ENCODE measurements at places on chromosomes 5 and 9.
A peak's percentile ranks its signal among the peaks of the same experiment; 100 is the strongest.

- DNase-seq, result no peak
These were observed 178.5 kb upstream of the SLC24A2 start for GRCh38 chr9:19967216-19967887.

DNA sequence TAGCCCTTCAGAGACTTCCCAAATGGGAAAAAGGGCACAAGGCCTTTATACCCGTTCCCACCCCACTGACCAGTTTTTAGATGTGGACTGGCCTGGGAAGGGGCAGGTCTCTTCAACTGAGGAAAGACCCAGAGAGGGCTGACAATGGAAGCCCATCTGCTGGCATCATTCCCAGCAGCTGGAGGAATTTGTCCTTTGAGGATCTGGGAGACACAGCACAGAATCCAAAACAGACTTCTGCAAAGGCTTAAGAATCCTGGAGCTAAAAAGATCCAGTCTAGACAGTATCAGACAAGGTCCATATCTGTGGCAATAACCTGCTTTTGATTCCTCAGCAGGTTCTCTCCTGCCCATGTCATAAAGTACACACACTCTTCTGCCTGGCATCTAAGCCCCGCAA lies 329.2 kb downstream of the TMEM167A start:
- no peak for DNase-seq

DNA sequence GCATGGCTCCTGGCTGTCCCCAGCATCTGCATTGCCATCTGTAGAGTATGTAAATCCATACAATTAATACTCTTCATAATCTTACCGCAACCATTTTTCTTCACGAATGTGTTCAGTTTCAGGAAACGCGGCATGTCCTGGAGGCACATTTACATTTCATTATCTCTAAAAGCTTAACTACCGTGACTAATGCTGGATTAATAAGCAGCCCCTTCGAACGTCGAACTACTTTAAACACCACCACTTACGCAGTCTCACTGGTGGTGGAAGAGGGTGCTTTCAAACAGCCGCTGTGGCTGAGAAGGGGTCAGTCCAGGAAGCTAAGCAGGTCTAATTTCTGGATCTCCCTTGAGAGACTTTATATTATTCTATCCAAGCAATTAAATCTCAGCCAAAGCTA lies 85.6 kb downstream of the C5orf15 start:
- no peak for DNase-seq

- no peak for DNase-seq
These were observed 8.2 kb upstream of the TOR4A start for GRCh38 chr9:137269231-137269772.

DNA sequence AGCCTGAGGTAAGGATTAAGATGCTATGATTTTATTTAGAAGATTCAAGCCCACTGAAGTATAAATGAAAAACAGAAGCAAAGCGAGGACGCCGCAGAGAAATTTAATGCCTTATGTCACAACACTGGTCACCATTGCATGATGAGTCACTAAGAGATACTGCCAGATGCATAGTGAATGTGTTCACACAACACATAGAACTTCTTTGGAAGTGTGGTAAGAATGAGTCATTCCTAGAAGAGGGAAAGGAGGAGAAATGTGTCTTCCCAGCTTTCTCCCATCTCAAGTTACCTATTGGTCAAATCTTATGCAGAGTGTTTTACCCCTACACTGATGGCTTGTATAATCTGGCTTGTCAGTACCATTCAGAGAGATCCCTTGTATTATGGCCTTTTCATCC lies 465.3 kb upstream of the ARRDC3 start:
- DNase-seq, result peak; percentile 90

DNA sequence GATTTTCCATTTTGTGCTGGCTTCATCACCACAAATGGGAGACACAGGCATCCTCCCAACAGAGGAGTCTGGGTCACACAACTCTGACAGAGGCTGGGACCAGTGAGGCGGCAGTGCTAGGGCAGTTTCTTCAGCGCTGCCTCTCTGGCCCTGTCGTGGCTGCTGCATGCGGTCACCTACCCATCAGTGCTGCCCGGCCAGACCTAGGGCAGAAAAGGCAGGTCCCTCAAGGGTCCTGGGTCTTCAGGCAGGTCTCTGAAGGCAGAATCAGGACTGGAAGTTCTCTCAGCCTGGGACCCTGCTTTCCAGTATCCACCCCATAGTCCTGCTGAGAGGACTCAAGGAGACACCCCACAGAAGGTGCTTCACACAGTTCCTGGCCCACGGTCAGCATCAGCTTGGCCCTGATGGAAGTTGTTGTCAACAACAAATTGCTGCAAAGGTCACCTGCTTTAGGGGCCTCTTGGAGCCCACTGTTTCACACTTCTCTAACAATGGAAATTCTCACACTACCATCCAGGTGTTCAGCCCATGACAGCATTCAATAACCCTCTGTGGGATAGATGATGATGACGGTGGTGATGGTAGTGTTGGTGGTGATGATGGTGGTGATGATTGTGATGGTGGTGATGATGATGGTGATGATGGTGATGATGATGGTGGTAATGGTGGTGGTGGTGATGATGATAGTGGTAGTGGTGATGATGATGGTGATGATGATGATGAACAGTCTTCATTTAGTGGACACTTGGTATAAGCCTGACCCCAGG lies 146.4 kb upstream of the PPP1R26 start:
- no peak for DNase-seq

DNA sequence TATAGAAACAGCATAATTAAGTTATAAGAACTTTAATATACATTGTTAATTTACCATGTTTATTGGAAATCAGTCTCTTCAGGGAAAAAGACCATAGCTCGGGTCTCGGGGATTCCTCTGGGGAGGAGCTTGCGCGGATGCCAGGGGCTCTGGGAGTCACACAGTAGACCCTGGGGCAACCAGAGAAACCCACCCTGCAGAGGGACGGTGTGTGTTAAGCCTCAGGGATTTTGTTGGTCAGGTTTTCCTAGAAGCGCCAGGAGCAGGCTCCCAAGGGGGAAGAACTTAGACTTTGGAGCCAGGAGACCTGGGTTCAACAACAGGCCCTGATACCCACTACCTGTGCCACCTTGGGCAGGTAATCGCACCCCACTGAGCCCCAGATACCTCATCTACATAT lies 297.9 kb downstream of the MED10 start:
- no peak for DNase-seq

GRCh38 chr9:78319197-78320029 lies 22.5 kb downstream of the PSAT1 start:
- DNase-seq, result no peak

All from NCI-H460 (cell line).